EH (cell line): ENCODE measurements at places on chromosomes 2 and 18.

GRCh38 chr2:226334981-226335720 is 464.5 kb downstream of the IRS1 start:
- peak; percentile 54 for DNase-seq

DNA sequence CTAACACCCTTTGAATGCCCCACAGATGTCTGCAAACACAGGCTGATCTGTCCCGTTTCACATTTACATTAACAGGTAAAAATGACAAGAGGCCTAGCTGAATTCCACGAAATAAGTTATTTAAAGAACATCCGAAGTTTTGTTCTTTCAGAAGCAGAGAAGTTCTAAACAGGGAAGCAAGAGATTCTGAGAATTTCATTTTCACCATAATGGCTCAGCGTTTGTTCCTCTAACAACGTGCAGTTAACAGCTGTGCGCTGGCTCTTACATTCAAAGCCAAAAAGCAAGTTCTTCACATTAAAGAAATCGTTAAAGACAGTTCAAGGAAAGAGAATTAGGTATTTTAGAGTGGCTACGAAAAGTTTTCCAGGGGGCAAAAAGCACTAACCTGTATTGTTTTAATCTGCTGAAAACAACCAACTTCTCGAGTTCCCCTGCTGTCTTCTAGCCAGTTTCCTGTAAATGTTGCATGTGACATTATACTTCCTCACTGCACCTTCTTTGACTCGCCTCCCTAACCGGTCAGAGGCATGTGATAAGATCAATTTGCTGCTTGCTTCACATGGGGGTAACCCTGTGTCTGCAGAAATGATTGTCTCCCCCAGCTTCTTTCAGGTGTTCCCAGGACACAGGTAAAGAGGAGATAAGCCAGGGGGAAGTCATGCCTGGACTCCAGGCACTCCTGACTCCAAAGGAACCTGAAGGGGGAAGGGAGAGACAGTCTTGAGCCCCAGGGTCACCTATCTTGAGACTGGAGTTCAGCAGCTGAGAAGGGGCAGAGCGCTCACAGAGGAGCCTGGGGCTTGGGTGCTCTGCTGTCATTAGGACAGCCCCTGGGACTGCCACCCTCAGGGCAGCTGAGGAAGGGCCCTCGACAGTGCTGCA is 36.8 kb upstream of the WIPF1 start:
- DNase-seq = peak; percentile 41

DNA sequence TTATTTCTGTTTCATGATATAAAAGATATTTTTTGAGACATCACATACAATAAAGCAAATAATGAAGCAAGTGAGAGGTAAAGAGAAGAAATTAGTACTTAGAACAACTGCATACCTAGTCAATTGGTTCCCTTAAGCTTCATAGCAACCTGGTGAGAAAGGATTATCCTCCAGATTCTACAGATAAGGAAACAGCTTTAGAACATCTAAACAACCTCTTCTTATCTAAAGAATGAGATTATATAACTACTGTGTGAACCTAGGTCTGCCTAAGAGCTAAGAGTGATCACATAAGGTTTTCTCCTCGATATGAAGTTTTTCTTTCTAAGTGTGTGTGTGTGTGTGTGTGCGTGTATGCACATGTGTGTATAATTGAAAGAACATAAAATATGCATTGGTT is 265.1 kb downstream of the NOL4 start:
- no peak for DNase-seq

GRCh38 chr2:217273162-217273561 is 413.3 kb upstream of the TNP1 start:
- no peak for DNase-seq

GRCh38 chr2:230323385-230324106 is 3.4 kb upstream of the SP140L start:
- DNase-seq = no peak

DNA sequence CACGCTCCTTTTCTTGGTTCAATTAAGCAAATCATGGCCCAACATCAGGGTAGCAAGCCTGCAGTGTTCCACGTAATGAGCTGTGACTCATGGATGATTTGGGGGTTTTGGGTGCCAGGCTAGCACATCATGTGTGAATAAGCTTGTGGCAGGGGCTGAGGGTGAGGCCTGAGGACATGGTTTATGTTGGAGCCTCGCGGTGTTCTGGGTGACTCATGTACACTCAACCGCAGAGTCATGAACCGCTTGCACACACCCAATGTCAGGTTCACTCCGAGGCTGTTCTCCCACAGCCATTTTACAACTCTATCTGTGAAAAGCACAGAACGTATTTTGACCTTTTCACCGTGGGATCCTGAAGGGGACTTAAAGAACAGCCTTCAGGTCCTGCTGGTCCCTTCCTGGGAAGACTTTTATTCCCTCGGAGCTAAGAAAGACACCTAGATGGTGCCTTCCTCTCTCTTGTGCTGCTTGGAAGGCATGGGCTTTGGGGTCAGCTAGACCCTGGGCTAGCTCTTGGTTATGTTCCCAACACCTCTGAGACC is 139.9 kb upstream of the ZEB2 start:
- DNase-seq = peak; percentile 93

GRCh38 chr18:3248658-3249359 is 1.2 kb downstream of the MYL12A start:
- peak; percentile 75 for DNase-seq

GRCh38 chr2:9665898-9666297 is 35.1 kb upstream of the YWHAQ start:
- DNase-seq = peak; percentile 97

DNA sequence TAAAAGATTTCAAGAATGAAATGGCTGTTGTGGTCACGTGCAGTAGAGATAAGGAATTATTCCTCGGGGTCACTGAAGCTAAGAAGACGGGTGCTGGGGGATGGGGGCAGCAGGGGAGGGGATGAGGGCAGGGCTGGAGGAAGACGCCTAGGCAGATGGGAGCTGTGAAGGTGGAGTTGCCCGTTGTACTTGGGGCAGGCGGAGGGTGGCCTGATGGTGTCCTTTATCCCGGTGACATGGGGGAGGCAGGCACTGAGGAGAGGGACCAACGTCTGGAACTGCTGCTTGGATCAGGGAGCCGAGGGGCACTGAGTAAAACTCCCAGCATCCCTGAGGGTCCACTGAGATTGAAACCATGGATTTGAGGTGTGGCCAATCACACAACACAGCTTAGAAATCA is 64.9 kb downstream of the ZCCHC2 start:
- DNase-seq = no peak

DNA sequence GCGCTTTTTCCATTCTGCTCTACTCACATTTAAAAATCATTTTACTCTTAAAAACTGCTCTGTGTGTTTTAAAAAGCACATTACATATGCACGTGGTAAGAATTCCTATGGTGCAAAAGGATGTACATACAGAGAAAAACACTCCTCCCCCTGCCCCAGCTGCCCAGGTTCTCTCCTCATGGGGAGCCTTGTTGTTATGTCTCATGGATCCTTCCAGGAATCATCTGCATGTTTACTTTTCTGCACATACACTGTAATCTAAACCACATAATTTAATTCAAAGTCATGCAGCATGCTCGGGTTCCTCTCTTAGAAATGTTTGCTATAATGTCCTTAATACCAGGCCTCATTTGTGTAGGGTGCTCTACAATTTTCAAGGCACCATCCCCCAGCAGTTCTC is 243.3 kb downstream of the LOXHD1 start:
- DNase-seq = no peak

DNA sequence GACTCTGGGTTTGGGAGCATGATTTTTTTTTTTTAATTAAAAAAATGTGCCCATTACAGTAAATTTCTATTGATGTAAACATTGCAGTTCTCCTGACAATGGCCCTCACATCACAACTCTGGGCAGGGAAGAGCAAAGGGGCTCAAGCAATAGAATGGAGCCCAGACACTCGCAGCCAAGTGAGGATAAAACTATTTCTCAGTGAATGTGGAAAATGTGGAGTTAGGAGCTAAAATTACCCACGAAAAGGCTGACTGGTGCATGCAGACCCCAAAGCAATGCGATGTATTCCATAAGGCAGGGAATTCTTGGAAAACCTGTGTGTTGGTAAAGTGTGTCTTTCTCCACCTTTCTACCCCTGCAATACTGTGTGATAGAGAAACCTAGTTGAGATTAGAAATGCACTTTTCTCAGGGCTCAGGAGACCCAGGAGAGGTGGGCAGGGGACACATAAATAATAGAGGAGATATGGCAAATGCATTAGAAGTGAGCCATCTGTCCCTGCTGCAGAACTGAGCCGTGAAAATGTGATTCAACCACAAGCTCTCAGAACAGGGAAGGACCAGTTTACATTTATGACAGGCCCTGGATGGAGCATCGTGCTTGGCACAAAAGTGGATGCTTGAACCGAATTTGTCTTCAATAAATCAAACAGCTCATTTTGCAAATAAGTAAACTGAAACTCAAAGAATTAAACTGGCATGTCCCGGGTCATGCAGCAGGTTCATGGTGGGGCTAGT is 100.1 kb downstream of the MYCN start:
- DNase-seq = no peak

- no peak for DNase-seq
These were observed 819 bp upstream of the SERPINE2 start for GRCh38 chr2:224039770-224040440.

GRCh38 chr18:29188760-29189159 is 1011.8 kb upstream of the CDH2 start:
- no peak for DNase-seq

DNA sequence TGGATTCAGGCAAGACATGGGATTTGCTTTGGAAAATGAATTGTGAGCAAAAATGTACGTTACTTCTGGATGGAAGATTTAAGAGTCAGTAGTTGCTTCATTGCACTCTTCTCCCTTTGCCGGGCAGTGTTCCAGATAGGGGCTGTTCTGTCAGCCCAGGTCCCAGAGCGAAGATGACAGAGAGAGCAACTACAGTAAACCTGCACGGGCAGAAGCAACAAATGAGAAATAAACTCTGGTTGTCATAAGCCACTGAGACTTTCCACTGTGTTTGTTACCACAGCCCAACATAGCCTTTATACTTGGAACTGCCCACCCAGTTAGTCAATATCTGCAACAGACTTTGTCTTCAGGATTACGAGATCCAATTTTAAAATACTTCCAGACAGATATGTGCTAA is 83.3 kb downstream of the CACNB4 start:
- DNase-seq = no peak

DNA sequence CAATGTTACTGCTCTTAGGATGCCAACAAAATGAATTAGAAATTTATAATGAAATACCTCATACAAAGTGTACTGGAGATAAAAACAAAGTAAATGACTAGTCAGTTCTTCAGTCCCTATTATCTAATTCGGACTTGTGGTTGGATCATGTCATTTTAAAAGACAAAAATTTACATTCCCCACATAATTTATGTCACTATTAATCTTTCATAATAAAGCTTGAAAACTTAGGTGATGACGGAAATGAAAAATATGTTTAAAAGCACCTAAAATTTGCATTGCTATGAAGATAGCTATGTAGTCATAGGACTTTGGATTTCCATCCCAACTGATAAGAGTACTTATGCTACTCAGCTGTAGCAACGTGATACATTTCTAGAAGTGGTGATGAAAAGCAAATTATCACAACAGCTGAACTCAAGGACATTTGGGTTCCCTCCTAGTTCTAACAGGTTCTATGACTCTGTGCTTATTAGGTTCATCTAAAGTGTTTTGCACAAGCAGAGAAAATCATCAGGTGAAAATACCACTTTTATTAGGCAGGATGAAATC is 58.4 kb downstream of the LRPPRC start:
- no peak for DNase-seq

DNA sequence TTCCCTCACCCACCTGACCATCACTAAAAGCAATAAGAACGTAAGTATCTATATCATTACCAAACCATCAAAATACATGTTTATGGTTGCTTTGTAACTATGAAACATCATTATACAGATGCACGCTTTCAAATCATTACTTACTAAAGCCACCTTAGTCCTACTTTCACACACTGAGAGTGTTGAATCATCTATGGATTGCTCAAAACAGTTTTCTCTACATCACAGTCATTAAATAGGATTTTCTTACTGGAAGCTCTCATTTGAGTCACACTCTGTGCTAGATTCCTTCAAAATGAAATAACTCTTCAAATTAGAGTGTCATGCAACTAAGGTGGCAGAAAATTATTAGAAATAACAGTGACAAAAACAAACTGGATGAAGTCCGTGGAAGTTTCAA is 878.4 kb downstream of the CPS1 start:
- DNase-seq = no peak

DNA sequence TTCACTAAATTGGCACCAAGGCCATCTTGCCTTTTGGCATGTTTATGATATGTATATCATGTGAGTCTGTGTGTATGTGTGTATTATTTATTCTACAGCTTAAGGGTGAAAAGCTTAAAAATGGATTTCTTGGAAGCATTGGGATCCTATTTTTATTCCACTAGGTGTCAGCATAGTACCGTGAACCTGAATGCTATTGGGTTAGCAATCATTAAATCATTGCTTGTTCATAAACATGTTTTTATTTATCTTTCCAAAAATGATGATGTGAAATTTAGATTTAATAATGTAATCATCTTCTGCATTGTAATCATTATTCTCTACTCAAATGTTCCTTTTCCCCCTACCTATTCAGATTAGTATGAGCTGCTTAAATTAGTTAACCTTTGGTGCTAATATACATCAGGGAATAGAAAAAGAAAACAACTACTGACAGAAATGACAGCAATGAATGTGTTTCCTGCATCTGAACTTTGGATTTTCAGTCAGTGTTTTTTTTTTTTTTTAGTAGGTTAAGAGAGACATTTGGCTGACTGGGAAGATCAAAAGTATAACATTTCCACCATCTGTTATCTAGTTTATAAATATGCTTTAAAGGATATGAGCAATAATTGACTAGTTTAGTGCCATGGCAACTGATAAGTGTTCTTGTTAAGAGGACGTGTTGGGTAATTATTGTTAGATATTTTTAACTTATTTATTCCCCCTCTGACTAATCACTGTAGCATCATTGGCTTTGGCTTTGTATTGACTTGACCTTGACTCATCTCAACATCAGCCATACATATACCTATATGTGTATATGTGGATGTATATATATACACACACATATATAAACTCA is 14.1 kb upstream of the ZSWIM2 start:
- DNase-seq = peak; percentile 42

DNA sequence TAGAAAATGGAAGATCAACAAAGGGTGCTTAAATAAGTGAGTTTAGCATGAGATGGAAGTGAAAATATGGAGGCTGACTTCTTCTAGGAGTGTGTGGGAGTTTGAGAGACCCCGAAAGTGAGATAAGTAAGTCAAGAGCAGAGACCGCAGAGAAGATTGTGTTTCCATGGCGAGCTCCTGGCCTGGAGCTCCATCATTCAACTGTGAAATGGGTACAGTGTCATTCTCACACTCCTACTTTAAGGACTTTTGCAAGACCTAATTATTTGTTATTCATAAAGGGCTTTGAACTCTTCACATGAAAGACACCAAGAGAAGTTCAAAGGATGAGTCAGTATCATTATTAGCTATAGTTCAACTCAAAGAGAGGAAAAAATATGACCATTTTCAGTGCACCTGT is 134.2 kb upstream of the PIK3C3 start:
- no peak for DNase-seq

- peak; percentile 32 for DNase-seq
These were observed 81.3 kb downstream of the ANKRD12 start for GRCh38 chr18:9217743-9218451.

- DNase-seq = no peak
These were observed 251.4 kb upstream of the ZEB2 start for GRCh38 chr2:144771348-144771747.
